ENCODE measurements at places on chromosomes 11 and 22. TPM values are rescaled to one million over a fixed set of nuclear protein-coding genes. Genes with fewer than 3 reads are reported as not detected.

GRCh38 chr11:128684549-128685401 lies 9.1 kb upstream of the FLI1 start:
- no peak for DNase-seq

- no peak for DNase-seq
Measured at GRCh38 chr11:85647078-85647477, 689 bp upstream of the TMEM126A start.

- no peak for DNase-seq
Measured at GRCh38 chr11:76369406-76369805, 11.5 kb downstream of the THAP12 start.

DNA sequence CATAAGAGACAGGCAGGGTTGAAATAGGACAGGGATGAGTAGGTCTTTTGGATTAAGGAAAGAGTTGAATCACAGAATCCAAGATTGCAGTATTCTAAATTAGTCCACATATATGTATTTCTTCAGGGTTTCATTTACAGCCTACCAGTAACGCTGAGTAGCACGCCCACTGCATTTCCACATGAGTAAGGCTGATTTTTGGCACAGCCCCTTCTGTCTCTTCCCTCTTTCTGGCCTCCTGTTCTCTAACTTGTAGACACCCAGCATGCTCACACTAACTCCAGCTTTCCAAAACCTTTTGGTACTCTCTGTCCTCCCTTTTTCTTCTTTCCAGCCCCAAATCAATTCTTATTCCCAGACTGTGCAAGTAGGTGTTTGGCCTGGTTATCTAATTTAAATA lies 3.7 kb upstream of the SIK2 start:
- no peak for DNase-seq

DNA sequence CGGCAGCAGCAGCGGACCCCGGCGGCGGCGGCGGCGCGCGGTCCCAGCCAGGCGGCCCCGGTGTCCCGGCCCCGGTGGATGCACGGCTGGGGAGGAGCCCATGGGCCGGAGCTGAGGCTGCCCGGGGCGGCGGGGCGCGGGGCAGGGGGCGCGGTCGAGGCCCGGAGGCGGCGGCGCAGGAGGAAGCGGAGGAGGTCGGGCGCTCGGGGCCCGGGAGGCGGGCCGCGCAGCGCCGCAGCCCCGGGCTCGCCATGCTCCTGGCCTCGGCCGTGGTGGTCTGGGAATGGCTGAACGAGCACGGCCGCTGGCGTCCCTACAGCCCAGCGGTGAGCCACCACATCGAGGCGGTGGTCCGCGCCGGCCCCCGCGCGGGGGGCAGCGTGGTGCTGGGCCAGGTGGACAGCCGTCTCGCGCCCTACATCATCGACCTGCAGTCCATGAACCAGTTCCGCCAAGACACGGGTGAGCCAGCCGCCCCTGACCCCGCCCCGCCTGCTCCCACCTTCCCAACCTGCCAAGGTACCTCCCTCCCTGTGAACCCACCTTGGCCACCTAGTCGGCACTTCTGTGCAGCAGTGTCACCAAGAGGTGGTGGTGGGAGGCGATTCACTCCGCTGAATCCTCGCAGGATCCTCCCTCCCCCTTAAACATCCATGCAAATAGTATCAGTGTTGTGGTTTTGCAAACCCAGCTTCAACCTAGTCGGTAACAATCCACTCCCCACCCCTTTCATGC lies 580 bp downstream of the DTX4 start:
- DNase-seq: no peak

DNA sequence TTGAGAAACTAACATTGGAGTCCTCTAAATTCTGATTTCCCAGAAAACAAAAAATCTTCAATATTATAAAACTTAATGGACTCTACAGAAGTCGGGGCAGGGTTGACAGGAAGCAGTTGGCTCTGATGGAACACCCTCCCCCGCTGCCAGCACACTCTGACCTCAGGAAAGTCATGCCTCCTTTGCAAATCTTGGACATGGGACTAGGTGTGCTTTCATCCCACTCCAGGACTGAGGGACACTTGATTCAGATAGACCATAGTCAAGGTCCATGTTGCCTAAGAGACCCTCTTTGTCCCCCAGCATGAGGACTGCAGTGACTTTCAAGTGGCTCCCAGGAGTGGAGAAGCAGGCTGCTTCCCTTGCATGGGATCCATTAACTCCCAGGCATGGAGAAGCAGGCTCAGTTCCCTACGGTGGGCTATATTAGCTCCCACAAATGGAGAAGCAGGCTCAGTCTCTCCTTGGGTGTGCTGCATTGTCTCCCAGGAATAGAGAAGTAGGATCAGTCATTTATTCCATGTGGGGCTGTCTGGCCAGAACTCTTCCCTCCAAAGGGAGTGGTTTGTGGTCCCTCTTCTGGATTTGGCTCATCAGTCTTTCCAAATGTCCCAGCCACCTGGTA lies 38.3 kb downstream of the C22orf31 start:
- no peak for DNase-seq

GRCh38 chr11:33507967-33508366 lies 192.7 kb downstream of the C11orf91 start:
- no peak for DNase-seq

ACTN3 gene
- total RNA-seq: not detected

DNA sequence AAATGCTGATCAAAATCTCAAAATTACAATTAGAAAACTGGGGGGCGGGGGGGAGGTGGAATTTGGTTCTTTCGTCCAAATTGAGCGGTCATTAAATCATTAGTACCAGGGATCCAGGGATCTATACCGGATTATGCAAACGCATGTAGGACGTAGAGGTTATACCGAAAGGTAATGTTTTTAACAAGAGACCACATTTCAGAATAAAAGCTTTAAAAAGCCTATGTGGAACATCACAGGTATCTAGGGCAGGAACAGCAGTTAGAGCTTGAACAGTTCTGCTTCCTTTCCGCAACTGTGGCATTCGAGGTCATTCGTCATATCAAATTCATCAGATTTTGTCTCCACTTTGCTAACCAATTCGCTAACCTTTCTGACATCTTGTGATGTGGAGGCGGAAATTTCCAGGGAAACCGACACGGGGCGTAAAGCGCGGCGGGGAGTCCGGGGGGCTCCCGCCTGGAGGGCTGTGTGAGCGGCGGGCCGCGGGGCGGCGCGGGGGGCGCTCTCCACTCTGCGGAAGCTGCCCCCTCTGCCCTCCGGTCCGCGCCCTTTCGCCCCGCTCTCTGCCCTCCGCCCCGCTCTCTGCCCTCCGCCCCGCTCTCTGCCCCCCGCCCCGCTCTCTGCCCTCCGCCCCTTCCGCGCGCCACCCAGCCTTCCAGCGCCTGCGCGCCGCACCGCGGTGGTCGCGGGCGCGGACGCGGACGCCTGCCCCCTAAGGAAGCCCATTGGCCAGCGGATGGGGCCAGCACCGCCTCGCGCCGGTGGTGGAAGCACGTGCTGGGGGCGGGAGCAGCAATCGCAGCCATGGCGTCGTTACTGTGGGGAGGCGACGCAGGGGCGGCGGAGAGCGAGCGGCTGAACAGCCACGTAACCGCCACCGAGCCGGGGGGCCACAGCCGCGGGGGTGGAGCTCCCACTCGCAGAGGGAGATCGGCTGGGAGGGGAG lies at the start of gene DDX25:
Gene DDX25, plus strand, starts transcription at position 798 of the 949 bp plus-strand sequence. Its CDS starts 10 bp downstream, at position 808.
- DNase-seq: no peak

DNA sequence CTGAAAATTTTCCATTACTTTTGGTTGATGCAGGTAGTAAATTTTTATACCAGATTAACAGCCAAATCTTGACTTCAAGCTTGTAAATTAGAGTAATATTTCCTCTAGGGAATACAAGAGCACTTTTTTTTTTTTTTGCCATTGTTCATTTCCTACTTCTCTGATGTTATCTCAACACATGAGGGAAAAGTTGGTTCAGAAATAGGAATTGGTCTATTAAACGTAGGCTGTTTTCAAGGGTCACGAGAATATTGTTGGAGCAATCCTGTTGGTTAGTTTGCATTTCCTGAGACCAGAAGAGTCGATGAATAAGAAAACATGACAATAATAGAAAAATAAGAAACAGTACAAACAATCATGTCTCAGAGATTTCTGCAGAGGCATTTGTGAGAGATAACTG lies 453.9 kb upstream of the CCDC179 start:
- DNase-seq: no peak
